AG09319 (cell line): ENCODE measurements at places on chromosomes 11 and 22.

- DNase-seq = no peak
Measured at GRCh38 chr11:74714904-74715303, 16.3 kb downstream of the CHRDL2 start.

DNA sequence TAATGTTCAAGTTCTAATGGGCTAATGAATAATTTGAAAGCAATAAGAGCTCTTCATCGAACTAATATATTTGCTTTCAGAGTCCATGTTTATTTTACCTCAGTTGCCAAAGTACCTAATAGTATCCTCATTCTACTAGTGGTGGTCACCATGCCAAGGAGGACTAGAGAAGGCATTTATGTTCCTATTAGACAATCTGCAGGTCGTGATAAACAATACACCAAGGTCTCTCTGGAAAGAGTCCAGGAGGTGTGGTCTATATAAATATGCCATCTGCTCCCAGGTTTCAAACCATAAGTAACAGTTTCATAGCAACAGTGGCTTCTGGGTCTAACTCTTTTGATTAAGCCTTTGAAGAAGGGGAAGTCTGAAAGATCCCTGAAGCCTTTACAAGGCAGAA lies 42.9 kb downstream of the ARFGAP3 start:
- no peak for DNase-seq

DNA sequence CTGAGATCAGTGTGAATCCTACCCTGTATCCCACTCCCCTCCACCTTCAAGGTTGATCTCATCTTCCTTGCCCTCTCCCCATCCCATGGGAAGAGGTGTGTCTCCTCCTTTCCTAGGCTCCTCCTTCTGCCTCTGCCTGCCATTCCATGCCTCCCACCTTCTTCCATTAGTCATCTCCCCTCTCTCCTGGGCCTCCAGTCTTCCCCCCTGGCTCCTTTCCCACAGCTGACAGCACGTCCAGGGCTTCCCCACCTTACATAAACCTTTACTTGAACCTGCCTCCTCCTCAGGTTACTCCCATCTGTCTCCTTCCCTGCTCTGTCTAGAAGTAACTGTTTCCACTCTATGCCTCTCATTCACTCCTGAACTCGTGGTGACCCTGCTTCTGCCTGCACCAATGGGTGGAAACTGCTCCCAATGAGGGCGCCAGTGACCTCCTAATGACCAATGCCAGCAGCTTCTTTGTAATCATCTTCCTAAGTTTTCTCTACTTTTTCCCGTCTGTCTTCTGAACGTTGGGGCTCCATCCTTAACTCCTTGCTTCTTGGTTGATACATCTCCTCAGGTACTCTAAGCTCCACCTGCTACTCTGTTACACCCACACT lies 266.9 kb upstream of the NARS2 start:
- DNase-seq = no peak

DNA sequence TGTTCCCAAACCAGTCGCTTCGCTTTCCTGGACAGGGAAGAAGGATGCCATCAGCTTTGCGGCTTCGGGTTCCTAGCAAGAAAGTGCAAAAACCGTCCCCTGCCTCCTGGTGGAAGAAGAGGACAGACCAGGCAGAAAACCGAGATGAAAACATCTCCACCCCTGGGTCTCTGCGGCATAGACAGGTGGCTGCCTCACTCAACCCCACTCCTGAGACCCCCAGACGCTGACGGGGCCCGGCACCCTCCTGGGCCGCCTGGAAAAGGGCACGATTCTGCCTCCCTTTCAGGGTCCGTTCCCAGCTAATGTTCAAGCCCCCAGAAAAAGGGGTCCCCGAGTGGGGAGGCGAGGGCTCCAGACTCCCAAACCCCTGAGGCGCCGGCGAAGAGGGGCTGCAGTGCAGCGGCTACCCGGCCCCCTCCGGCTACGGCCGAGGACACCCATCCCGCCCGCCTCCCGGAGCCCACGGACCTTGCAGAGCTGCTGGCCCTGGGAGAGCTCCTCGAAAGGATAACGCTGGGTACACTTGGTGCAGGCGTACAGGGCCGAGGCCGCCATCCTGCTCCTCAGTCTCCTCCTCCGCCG lies 569 bp downstream of the FAM76B start:
- DNase-seq = no peak

GRCh38 chr11:75888416-75888815 lies 73.4 kb downstream of the UVRAG start:
- no peak for DNase-seq

DNA sequence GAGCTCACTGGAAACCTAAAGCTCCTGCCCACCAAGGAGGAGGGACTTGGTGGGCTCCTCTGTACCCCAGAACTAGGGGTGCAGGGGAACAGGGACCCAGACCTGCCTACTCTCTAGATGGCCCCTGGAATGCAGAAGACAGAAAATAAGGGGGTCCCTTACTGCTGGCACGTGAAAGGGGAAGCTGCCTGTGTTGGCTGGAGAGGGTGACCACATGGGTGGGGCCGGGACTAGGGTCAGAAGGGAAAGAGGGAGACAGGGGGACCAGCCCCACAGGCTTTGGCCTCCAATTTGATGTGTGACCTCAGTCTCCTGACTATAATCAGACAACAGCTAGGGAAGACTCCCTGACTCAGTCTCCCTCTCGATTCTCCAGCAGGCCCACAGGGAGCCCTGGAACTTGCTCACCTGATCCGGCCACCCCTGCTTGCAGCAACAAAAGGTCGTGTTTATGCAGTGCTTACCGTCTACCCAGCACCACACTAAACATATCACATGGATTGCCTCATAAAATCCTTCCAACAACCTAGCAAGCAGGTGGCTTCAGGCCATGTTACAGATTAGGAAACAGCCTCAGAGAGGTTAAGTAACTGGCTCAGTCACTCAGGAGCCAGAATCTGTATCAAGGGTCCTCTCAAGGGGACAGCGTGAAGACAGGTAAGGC lies 10.2 kb downstream of the ARAP1 start:
- DNase-seq = no peak

DNA sequence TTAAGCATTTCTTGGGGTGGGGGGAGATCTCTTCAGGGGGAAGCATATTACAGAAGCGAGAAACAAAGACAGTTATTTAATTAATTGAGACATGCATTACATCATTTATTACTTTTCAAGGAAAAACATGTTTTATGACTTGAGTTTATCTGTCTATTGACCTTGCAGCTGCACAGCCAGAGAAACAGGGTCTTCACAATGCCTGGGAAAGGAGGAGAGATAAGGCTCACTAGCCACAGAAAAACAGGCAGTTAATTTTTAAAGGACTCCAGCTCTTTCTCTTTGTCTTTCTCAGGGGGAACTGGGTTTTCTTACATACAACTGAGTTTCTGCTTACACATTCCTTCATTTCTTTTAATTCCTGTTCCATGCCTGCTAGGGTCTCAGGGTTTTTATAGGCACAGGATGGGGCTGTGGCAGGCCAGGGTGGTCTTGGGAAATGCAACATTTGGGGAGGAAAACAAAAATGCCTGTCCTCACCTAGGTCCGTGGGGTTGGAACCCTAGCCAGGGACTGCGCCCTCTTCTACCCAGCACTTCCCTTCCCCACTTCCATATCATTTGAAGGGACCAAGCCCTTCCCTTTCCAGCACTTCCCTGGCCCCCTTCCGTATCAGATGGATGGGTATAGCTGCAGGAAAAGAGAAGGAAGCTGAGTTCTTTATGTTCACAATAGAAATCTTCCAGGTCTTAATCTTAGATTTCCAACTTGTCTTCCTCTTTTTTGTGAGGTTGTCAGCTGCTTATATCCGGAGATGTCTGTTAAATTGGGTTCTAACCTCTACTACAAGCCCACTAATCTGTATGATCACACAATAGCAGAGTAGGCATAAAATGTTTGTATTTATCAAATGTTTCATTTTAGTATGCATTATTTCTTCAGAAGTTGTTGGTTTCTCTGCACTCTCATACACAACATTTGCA lies 38.3 kb downstream of the BIRC2 start:
- DNase-seq = no peak

DNA sequence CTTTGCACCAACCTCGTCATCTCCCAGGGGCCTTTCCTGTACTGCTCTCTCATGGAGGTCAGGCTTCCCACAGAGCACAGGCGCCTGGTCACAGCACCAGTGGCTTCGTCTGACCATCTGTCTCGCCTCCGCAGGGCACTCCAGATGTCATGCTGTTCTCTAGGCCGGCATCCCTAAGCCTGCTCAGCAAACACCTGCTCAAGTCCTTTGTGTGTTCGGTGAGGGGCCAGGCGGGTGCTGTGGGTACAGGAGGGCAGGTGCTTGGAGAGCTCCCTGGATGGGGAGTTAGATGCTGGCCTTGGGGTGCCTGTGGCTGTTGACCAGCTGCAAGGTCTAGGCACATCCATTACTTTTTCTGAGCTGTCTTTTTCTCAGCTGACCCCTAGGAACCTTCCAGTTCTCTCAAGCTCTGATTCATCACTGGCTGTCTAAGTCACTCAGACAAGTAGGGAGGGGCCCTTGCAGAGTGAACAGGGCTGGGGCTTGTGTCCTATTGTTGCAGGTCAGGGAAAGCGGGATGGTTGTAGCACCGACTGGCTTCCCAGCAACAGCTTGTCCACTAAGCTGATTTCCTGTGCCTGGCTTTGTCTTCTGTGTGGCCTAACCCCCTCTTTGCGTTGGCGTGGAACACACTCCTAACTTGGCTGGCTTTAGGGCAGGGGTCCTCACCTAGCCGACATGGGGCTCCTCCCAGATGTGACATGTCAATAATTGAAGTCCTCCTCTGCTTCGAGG lies 9.2 kb downstream of the CLDN5 start:
- no peak for DNase-seq

DNA sequence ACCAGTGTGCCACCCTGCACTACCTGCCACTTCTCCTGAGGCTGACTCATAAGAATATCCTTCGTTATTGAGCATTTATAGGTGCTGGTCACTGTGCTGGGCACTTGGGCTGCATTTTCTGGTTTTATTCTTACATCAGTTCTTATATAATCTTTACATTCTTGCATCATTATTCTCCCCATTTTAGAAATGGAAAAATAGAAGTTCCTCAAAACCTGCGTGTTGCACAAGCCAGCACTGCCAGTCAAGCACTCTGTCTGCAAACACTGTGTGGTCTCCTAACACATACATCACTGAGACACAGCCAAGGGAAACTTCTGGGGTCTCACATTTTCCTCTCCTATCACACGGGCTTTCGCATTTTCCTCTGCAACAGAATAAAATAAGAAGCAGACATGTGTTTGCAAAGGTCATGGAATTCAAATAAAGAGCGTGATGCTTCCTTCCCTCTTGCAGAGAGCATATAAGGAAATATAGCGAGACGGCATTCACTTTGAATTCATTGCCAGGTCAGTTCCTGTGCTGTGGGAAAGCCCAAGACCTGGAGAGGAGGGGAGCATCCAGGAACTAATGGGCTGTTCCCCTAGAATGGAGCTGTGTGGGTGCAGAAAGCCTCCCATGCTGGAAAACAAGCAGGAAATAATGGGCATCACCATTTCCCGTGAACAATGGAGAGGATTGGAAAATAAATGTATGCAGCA lies 73.9 kb upstream of the SEZ6L start:
- no peak for DNase-seq

GRCh38 chr22:43426816-43427215 lies 15.0 kb downstream of the MPPED1 start:
- no peak for DNase-seq

- no peak for DNase-seq
Measured at GRCh38 chr11:96105197-96105895, 181.4 kb upstream of the MTMR2 start.

GRCh38 chr11:19957294-19957943 lies 202.9 kb downstream of the DBX1 start:
- no peak for DNase-seq

DNA sequence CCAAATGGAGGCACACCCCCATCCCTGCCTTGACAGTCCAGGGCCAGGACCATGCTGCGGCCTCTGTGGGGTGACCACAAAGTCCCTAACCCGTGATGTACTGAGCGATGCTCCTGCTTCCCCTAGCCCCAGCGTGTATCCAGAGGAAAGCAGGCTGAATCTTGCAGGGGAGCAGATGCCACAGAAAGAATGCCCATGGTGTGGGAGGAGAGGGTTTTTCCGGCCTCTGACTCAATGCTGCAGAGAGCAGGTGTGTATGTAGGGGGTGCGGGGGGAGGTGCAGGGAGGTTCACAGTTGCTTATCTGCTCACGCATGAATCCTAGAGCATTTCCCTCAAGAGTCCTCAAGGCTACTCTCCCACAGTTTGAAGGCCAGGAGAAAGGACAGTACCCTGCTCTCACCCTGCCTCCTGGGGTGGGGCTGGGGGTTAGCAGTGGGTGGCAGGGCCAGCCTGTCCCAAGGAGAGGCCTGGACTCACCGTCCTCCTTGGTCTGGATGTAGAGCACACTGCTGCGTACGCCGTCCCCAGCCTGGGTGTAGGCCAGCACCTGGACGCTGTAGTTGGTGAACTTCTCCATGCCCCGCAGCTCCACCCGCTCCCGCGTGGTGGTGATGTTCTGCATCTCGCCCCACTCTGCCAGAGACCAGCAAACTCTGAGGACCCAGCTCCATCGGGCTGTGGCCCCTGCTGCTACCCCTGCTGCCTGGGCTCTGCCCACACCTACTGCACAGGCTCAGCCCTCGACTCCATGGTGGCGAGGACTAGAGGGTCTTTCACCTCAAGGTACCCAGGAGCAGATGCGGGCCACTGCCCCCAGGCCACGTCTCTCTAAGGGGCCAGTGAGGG lies 130.8 kb downstream of the CEP164 start:
- no peak for DNase-seq

- no peak for DNase-seq
Measured at GRCh38 chr11:46970913-46971625, 34.5 kb downstream of the CSTPP1 start.

GRCh38 chr11:105923807-105924206 lies 98.2 kb downstream of the MSANTD4 start:
- no peak for DNase-seq

- no peak for DNase-seq
Measured at GRCh38 chr11:47964546-47964945, 15.8 kb upstream of the PTPRJ start.

DNA sequence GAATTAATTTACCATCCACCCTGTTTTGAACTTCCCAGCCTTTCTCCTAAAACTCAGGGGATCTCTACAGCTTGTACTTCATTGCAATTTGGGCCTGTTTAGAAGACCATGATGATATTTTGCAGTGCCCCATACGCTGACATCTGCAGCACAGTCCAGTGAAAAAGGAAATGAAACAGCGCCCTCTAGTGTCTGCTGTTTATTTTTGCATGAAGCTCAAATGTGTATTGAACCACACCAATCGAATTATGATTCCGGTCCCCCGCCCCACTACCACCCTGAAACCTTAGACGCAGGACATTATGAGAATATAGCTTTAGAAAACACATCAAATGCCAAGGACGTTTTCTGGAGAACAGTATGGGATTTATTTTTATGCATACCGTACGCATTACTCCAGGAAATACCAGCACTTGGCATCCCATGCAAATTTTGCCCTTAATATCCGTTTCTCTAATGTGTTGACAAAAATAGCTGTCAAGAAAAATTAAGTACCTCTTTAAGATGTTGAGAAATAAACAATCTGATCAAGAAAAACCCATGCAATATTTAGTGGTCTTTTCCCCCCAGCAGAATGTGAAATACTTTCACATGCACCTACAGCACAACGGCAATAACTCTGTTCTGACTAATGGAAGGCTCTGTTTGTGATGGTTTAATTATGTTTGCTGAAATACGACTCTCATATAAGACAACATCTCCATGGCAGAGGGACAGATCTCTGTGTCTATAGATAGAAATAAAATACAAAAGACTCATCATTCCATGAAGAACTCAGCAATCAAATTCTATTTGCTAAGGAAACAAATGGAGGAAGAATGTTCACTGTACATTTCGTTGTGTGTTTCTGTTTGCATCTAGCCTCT lies 93.9 kb downstream of the TECTA start:
- DNase-seq = peak; percentile 25
